ENCODE measurements at places on chromosomes 4 and X.

DNA sequence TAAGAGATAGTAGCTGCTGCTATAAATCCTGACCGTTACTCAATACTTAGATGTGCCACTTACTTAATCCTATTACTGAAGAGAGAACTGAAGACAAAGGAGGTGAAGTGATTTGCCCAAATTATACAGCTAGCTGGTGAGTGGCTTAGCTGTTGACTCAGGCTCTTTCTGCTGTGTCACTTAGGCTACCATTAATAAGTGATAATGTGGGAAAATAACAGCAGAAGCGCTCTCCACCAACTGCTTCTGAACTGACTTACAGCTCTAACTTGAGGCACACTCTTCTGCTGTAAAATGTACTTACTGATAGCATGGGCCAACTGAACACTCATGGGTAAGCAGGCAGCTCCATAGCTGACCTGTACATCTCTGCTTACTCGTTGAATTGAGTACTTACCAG lies 7.5 kb upstream of the KLHL5 start:
- DNase-seq: no peak

DNA sequence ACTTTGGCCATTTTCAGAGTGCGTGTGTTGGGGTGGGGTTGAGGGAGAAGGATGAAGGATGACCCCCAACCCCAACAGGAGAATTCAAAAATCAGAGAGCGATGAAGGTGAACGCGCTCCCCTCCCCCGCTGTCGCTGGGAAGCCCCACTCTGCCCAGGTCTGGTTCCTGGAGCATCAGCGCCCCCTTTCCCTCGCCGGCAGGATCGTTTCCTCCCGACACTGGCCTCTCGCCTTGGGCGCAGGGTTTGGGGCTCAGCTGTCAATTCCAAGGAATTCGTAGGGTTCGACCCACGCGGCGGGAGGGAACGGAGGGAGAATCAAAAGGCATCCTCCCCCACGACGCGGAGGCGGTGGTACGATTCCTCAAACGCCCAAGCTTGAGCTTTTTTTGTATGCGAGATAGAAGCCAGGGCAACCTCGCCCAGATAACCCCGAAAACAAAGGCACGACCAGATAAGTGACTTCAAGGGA lies 1.0 kb upstream of the PDGFRA start:
- no peak for DNase-seq

DNA sequence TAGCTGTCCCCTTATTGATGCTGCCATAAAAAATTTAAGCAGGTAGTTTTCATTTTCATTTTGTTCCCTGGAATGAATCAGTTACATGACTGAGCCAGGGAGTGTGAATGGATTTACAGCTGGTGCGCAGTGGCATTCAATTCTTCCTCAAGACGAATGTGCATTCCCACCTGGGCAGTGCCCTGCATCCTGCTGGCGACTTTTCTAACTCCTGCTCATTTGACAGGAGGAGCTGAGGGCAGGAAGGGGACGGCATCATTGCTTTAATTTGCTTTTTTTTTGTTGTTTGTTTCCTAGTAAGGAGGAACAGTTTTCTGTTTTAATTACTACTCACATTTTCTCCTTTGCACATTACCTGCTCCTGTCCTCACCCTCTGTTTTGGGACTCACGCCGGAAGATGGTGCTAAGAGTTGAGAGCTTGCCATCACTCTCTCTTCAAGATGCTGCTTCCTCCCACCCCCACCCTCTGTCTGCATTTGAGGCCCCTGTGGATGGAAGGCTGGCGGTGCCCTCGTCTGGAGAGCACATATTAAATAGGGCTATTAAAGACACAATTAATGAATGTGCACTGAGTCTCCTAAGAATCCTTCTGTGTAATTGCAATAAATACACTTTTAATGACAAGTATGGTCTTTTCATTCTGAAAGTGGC lies 35.8 kb downstream of the PSAPL1 start:
- DNase-seq: no peak

GRCh38 chr4:121720109-121720508 lies 23.3 kb upstream of the ANXA5 start:
- DNase-seq: no peak

GRCh38 chr4:88207171-88207570 lies 48.7 kb upstream of the ABCG2 start:
- no peak for DNase-seq

DNA sequence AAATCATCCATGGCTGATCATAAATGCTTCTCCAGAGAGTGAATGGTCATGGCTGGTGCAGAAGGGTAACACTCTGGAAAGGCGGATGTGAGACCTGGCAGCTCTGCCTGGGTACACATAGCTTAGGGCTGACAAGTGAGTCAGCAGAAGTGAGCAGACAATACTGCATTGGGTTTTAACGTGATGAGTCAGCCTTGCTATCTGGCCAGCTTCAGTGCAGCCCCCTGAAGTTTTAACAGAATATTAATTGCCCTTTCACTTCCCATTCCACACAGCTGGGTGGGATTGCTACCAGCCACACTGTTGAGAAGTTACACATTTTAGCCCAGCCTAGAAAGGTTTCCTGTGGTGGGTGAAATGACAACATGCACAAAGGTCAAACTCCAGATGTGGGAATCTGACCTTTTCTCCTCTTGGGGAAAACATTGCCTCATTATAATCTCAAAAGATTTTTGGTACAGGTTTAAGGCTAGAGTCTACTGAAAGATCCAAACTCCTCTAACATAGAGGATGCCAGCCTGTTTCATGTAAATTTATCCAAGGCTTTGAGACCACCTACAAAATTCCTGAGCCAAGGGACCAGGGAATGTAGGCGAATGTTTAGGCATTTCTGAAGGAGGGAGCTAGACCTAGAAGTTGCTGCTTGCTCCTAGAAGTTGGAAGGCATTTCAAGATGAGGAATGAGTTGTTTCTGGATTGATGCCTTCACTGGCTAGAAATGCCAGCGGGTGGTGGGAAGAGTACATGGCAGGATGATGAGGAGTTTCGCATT lies 230.3 kb upstream of the PGRMC2 start:
- DNase-seq: no peak

DNA sequence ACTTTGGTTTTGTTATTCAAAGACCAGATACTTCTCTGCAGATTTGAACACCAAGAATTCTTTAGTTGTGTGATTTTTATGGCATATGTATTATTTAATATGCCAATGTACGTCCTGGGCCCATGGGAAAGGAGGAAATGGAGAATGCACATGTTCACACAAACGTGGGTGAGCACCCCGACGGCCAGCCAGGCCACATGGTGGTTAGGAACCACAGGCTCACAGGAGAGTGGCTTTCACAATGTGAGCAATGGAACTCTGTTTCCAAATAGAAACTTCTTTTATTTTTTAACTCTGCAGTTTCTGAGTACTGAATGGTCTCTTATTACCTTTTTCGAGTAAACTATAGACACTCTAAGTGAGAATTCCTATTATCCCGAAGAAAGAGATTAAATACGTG lies 58.0 kb upstream of the UNC5C start:
- no peak for DNase-seq

DNA sequence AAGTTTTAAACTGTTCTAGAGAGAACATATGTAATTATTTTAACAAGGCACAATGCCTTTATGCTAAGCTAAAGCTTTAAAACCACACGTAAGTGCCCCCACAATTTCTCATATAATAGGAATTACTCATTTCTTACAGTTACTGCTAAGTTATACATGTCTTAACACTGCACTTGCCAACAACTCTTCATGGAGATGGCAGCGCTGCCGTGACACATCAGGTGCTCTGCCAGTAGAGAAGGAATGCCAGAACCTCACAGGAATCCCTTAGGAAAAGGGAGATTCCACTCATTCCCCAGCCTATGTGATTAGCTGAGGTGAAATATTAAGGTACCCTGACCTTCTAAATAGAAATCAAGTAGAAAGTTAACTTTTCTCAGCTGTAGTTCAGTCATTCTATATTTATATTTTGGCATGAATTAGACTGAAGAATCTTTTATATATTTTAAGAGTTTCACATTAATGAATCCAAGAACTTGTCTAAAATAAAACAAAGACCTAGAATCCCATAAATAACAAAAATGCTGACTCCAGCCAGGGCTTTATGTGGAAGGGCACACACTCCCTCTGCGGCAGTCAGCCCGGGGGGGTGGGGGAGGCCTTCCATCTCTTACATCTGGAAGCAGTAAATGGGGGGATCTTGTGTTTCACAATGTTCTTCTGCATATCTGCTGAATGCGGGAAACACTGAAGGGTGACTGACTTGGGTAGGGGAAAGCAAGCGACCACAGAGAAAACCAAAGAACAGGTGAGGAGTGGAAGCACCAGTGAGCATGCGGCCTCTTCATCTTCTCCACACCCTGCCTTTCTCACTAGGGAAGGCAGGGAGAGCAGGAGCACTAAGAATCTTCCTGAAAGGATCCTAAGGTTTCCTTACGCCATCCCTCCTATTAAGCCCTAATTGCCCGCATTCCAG lies 23.7 kb downstream of the ACSL1 start:
- no peak for DNase-seq

- DNase-seq: no peak
These were observed 16.3 kb downstream of the KLF8 start for GRCh38 chrX:56248492-56248891.

GRCh38 chr4:26867914-26868684 lies 7.5 kb downstream of the STIM2 start:
- no peak for DNase-seq

DNA sequence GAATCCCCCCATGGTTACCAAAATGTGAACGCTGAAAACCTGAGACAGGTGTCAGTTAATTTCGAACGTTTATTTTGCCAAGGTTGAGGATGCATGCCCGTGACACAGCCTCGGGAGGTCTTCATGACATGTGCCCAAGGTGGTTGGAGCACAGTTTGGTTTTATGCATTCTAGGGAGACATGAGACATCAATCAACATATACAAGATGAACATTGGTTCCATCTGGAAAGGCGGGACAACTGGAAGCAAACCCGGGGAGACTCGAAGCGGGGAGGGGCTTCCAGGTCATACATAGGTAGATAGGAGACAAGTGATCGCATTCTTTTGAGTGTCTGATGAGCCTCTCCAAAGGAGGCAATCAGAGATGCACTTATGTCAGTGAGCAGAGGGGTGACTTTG lies 11.0 kb upstream of the SH3BP2 start:
- no peak for DNase-seq

DNA sequence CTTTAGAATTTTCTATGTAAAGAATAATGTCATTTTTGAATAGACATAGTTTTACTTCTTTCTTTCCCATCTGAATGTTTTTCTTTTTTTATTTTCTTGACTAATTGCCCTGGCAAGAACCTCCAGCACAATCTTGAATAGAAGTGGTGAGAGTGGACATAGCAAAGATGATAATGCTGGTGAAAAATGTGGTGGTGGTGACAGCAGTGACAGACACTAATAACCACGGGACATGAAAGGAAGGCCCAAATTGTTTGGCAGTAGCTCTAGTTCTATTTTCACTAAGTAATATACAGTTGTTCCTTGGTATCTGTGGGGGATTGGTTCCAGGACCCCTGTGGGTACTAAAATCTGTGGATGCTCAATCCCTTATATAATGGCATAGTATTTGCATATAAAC lies 29.6 kb downstream of the C4orf54 start:
- no peak for DNase-seq

GRCh38 chrX:40030205-40030604 lies 67.6 kb downstream of the BCOR start:
- no peak for DNase-seq

GRCh38 chr4:52999626-53000025 lies 137.5 kb downstream of the RASL11B start:
- no peak for DNase-seq

DNA sequence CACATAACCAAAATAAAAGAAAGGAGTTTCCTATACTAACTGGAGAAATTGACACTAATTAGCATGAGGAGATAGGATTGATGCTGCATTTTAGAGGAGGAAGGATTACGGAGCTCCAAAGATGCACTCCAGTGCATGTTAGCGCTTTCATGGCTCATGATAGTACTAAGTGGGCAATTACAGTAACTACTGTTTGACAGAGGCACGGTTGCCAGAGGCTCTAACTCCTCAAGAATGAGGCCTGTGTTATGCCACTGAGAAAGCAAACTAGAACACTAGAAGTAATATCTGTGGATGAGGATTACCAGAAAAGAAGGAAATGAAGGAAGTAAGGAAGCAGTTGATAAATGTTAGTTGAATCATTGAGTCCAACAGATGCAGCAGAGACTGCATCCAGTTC lies 19.6 kb upstream of the PDGFC start:
- no peak for DNase-seq

Data from stimulated activated CD4-positive, alpha-beta T cell treated with anti-CD3 and anti-CD28 coated beads, TNF-alpha, amount 100 ng/mL, for 1 hour (primary cell).